ENCODE measurements at places on chromosomes 6 and 20.

GRCh38 chr20:22999756-23000155 lies 35.4 kb upstream of the SSTR4 start:
- peak; percentile 21 for DNase-seq

- peak; percentile 58 for DNase-seq
Observed at GRCh38 chr20:37397076-37397953, 51.4 kb downstream of the SRC start.

GRCh38 chr20:43761386-43762340 lies 34.9 kb upstream of the GTSF1L start:
- peak; percentile 58 for DNase-seq

DNA sequence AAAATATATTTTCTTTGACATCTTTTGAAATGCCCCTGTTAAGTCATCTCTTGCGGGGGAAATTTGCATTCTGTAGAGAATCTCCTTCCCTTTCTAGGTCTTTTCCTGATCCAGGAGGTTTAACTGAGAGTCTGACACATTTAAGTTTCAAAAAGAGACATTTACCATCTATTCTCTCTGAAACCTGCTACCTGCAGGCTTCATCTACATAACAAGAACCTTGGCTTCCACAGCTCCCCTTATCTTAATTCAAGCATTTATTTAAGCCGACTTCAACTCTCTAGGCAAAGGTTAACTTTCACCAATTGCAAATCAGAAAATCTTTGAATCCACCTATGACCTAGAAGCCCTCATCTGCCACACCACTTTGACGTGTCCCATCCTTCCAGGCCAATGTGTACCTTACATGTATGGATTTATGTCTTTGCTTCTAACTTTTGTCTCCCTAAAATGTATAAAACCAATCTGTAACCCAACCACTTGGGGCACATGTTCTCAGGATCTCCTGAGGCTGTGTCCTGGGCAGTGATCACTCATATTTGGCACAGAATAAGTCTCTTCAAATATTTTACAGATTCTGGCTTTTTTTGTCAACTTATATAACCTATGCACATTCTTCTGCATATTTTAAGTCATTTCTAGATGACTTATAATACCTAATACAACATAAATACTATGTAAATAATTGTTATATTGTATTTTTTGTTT lies 666.7 kb downstream of the UTRN start:
- no peak for DNase-seq

DNA sequence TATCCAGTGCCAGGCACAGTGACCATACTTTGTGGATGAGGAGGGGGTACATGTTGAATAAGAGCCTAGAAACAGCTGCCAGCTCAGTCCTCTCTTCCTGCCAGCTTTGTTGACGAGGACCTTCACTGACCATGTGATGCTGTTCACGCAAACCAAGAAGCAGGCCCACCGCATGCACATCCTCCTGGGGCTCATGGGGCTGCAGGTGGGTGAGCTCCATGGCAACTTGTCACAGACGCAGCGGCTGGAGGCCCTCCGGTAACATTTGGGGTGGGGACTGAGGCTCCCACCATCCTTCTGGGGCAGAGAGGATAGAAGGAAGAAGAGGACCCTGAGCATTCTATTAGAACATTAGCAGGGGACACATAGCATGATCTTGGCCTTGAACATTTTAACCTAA lies 15.6 kb downstream of the DDX27 start:
- DNase-seq, result no peak

GRCh38 chr6:109791301-109791700 lies 100.2 kb downstream of the FIG4 start:
- no peak for DNase-seq

- peak; percentile 39 for DNase-seq
Observed at GRCh38 chr6:108118810-108119768, 44.5 kb upstream of the OSTM1 start.

GRCh38 chr6:42316981-42317380 lies 99.3 kb upstream of the MRPS10 start:
- no peak for DNase-seq

DNA sequence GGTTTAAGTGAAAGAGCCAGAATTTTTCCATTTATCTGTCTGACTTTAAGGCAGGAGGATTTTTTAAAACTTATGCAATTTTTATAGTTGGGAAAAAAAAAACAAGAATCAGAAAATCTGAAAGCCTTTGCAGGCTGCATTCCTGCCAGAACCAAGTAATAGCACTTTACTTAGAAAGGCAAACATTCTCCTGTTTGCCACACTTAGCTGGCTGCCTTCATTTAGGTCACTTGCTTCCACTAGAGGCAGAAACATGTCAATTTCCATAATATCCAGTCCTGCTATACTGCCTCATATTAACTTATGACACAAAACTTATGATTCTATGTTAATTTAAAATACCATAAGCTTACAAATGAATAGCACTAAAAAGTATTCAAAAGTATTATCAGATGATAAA lies 425.8 kb downstream of the FRK start:
- no peak for DNase-seq

DNA sequence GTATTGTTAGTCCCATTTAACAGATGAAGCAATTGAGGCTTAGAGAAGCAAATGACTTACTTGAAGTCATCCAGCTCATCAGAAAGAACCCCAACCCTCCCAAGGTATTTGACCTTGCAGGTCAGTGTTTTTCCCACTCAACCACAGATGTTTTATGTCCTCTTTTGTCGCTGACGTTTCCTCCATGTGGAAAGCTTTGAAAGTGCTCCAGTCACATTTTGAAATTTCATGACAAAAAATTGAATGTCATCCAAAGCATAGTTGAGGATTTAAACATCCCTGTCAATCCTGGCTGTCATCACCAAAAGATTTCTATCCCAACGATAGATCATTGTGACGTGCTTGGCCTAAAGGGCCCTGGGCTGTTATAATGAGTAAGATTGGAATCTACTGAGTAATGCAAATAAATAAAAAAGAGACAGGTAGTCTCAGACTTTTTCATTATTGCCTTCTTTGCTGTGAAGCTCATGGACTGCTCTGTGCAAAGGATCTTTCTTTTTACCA lies 102.7 kb downstream of the TSHZ2 start:
- DNase-seq, result peak; percentile 78

DNA sequence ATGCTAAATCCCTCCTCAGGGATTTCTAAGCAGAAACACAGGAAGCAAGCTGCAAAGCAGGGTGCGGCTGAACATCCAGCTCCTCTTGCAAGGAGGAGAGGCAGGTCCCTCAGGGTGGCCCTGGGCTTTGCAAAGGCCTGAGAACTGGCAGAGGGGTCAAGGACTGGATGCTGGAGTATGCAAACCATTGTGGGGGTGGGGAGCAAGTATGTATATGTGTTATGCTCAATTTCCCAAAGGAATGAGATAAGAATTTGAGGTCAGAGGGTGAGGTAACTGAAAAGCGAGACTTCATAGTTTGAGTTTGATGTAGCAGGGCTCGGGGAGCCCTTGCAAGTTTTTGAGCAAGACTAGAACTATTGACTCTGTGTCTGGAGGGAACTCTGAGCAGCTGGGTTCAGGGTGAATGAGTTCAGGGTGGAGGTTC lies 11.2 kb downstream of the SLC22A2 start:
- no peak for DNase-seq

DNA sequence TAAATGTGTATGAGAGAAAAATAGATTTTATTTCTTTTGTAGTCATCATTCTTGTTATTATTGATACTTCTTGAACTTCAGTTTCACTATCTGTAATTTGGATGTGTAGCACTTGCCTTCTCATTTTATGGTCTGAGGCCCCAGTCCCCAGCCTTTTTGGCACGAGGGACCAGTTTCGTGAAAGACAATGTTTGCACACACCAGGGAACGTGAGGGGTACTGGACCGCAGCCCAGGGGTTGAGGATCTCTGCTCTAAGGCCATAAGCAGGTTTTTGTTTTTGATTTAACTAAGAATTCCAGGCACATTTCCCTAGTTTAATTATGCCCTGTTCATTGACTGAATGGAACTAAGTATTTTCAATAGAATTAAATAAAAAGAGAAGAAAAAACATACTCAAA lies 261.5 kb downstream of the BMP2 start:
- DNase-seq, result no peak

GRCh38 chr6:170290296-170291128 lies at the start of gene DLL1:
DLL1 (minus strand) TSS chr6:170291078; CDS start chr6:170290139, 939 bp downstream.
- peak; percentile 70 for DNase-seq

DNA sequence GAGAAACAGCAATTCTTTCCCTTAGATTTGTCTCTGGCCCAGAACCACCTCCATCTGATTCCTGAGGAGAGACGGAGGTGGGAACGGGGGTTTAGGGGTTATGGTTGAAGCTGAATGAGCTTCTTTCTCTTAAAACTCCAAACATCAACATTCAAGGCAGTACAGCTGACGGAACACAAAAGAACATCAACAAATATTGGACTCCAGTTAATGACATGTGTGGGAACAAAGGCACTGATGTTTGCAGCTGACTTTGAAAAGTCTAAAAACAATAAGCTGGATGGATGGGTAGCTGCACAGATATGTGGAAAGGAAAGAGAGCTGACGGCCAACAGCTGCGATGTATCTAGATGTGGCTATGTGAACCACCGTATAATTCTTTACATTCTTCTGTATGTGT lies 256.5 kb downstream of the SOD2 start:
- no peak for DNase-seq

GRCh38 chr20:30484009-30484748 lies 773.3 kb upstream of the DEFB115 start:
- DNase-seq, result no peak

- DNase-seq, result peak; percentile 65
Observed at GRCh38 chr20:43947316-43947710, 32.7 kb downstream of the TOX2 start.

Measured in GM23248 (cell line).